ENCODE measurements at places on chromosomes 3 and 15.

- peak; percentile 40 for DNase-seq
Measured at GRCh38 chr3:14360123-14360881, 42.1 kb upstream of the SLC6A6 start.

GRCh38 chr3:108106449-108106848, 15.6 kb upstream of the CD47 start:
- DNase-seq: no peak

DNA sequence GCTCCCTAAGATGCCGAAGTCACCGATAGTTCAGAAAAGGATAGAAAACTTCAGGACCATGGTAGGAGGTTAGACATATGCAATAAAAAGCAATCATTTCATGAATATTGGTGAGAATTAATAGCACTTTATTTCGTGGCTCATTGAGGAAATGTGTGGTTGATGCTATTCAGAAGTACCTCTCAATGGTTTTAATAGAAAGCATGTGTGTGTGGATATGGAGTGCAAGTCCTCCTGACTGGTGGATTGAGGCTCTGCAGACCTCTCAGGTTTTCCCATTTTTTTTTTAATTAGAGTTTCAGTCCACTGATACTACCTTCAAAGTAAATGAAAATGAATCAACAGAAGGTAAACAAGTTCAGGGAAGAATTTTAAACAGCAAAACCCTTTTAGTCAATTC, 384.3 kb upstream of the RARB start:
- no peak for DNase-seq

DNA sequence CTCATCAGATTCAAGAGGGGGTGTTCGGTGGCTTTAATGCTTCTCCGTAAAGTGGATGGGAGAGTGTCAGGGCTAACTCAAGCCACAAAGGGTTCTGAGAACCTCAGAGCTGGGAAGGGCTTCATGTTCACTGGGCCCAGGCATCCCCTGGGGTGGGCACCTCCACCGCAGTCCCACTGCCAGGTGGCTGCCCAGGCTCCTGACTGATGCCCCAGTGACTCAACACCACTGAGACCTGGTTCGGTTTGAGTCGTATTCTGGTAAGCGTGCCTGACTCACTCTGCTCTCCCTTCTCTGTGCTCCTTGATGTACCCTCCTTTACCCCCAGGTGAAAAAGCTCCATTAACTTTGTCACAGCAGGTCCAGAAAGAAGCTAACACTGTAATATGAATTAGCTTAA, 304.6 kb downstream of the RPLP1 start:
- DNase-seq: no peak

DNA sequence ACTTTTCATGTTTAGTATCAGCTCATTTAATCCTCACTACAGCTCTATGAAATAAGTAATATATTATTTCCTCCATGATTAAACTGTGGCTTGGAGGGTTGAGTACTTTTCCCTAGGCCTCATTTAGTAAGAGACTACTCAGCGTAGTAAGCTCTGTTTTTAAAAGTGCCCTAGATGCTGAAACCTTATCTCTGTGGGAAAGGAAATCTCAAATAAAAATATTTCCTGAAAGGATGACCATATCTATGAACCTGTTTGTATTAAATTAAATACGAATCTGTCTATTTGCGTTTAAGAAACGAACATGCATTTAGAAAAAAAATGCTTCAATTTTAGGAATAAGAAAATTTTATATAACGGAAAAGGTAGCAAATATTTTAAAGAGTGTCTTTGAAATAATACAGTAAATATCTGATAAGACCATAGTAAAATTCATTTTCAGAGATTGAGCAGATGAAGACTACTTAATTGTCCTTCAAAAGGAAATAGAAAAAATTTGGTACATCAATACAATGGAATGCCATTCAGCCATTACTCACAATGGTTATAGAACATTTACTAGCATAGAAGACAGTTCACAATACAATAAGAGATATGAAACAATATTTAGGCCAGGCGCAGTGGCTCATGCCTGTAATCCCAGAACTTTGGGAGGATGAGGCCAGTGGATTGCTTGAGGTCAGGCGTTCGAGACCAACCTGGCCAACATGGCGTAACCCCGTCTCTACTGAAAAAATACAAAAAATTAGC, 56.2 kb downstream of the ATG7 start:
- no peak for DNase-seq

GRCh38 chr3:182702216-182702615, 91.1 kb upstream of the ATP11B start:
- DNase-seq: no peak

DNA sequence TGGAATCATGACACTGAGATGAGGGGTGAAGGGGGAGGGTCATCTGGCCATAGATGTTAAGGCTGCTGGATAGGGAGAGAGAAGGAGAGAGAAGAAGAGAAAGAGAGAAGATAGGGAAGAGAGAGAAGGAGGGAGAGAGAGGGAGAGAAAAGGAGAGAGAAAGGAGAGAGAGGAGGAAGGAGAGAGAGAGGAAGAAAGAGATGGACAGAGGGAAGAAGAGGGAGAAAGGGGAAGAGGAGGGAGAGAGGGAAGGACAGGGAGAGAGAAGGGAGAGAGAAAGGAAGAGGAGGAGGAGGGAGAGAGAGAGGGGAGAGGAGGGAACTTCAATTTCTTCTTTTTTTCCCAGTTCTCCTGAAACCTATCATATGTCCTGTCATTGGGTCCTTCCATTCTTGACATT, 15.1 kb upstream of the RBP1 start:
- no peak for DNase-seq

- DNase-seq: peak; percentile 47
Measured at GRCh38 chr15:71167445-71168165, 52.3 kb downstream of the THSD4 start.

DNA sequence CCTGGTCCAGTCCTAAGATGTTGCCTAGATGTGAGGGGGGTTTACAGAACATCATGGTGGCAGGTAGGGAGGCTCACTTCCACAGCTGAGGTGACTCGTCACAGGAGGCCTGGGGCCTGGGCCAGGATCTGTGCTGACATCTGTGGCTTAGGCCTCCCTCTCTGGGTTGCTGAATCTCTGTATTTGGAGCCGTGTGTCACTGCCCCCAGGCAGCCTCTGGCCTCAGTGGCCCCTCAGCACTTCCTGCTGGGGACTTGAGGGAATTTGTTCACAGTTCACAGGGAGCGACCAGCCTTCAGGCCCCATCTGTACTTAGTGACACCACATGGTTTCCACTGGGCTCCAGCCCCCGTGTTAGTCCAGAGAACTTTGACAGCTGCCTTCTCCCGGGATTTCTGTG, 41.7 kb upstream of the ADAMTSL3 start:
- no peak for DNase-seq

GRCh38 chr15:79051941-79052731, 38.4 kb downstream of the RASGRF1 start:
- DNase-seq: no peak

DNA sequence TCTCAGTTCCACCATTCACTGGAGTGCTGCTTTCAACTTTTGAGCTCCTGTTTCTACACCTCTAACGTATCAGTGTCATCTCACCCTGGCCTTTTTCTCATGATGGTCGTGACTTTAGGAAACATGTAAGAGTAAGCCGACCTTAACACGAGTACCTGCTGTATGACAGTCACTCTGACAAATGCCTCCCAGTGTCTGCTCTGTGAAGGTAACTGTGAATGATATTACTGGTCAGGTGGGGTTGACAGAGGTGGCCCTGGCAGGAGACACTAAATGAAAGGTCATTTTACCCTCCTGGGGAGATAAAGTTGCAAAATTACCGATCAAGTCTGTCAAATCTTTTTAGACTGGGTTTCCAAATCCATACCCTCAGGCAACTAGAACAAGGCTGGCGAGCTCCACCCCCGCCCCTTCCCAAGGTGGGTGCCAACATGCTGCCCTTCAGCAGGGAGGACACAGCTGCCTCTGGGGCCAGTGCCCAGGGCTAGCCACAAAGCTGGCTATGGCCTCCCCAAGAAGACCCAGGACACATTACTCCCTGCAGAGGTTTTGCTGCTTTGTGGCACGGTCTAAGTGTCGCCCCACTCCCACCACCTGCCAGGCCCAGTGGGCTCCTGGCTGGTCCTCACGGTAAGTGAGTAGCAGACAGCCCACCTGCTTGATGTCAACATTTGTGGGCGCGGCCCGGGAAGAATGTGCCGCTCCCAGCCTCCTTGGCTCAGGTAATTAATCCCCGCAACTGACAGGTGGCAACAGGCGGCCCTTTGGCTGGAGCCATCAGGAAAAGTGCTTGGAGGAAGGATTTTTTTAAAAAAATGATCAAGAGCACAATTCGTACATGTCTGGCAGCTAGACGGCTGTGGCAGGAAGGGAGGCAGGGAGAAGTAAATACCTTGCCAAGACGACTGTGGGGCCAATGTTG, 211.8 kb downstream of the TP63 start:
- DNase-seq: no peak

- no peak for DNase-seq
Measured at GRCh38 chr3:52790741-52791140, 3.9 kb upstream of the ITIH3 start.

- peak; percentile 45 for DNase-seq
Measured at GRCh38 chr15:65952391-65953053, 83.2 kb downstream of the RAB11A start.

DNA sequence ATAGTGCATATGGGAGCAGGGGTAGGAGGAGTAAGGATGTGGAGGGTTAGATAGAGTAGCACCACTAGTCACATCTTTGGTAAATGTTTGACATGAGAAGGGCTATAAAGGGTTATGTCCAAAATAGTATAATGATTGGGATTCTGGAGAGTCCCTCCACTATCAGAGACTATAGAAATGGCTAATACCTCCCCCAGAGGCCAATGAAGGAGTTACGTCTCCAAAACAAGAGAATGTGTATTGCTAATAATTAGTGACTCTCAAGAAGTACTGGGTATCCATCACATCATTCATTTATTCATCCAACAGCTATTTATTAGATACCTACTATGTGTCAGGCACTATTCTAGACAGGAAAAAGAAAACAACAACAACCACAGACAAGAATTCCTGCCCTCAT, 203.7 kb upstream of the UMPS start:
- no peak for DNase-seq

GRCh38 chr3:195239121-195239520, 31.8 kb downstream of the XXYLT1 start:
- no peak for DNase-seq

- no peak for DNase-seq
Measured at GRCh38 chr15:67981848-67982247, 72.3 kb upstream of the PIAS1 start.

GRCh38 chr15:82566690-82567089, 26.4 kb upstream of the RPS17 start:
- peak; percentile 21 for DNase-seq

- DNase-seq: no peak
Measured at GRCh38 chr15:101085311-101085700, 166.1 kb downstream of the LRRK1 start.

DNA sequence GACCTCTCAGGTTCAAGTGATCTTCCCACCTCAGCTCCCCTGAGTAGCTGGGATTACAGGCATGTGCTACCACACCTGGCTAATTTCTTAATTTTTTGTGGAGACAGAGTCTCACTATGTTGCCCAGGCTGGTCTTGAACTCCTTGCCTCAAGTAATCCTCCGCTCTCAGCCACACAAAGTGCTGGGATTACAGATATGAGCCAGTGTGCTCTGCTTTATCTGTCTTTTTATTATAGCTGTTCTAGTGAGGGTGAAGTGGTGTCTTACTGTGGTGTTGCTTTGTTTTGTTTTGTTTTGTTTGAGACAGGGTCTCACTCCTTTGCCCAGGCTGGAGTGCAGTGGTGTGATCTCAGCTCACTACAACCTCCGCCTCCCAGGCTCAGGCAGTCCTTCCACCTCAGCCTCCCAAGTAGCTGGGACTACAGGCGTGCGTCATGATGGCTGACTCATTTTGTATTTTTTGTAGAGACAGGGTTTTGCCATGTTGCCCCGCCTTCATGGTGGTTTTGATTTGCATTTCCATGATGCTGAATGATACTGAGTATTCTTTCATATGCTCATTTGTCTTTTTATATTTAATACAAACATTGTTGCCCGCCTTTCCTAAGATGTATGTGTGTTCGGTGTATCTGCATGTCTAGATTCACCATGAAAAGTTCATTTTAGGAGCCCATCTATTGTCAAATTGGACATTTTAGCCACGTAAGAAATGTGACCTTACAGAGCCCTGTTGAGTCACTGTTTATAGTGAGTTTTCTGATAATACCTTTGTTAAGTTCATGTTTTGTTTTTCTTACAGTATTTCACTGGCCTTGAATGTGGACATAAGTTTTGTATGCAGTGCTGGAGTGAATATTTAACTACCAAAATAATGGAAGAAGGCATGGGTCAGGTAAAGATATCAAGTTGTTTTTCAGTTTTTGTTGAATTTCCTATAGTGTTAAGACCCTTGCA, 80.6 kb downstream of the ARIH1 start:
- peak; percentile 6 for DNase-seq

- DNase-seq: no peak
Measured at GRCh38 chr15:31228980-31229826, 97.4 kb upstream of the KLF13 start.

DNA sequence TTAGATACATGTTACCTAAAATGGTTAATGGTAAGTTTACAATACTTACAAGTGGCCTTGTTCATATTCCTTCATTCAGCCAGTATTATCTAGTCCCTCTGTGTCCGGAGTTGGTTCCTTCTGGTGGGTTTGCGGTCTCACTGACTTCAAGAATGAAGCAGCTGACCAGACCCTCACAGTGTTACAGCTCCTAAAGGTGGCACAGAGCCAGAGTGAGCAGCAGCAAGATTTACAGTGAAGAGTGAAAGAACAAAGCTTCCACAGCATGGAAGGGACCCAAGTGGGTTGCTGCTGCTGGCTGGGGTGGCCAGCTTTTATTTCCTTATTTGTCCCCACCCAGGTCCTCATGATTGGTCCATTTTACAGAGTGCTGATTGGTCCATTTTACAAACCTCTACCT, 916.8 kb downstream of the MCTP2 start:
- no peak for DNase-seq

DNA sequence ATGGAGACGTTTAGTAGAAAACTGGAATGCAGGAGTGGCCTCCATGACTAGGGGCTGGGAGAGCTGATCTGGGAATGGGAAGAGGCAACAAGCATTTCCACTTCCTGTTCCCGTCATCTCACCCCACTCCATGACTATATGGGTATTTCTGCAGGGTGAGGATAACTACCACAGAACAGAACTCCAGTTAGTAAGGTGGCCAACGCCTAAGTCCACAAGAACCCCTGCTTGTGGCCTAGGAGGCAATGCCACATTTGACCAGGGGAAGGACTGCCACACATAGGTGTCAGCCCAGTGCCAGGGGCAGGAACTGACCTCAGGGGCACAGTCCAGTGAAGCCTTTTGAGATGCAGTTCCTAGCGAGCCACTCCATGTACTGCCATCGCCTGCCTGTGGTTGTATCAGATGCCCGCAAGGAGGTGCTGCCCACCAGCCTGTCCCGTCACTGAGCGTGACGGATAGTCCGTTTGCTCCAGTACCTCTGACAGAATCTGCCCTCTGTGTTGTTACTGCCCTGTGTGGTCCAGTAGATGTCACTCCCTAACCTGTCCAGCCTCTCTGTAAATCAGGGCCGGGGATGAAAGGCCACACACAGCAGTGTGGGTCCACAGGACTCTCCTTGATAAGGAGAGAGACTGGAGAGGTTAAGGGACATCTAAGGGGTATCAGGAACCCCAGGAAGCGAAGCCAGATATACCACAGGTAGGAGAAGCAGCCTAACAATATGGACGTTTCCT, 3.5 kb upstream of the MTFMT start:
- peak; percentile 53 for DNase-seq
